Fibroblast of skin of right biceps (primary cell): ENCODE measurements at places on chromosomes 2 and 18.

DNA sequence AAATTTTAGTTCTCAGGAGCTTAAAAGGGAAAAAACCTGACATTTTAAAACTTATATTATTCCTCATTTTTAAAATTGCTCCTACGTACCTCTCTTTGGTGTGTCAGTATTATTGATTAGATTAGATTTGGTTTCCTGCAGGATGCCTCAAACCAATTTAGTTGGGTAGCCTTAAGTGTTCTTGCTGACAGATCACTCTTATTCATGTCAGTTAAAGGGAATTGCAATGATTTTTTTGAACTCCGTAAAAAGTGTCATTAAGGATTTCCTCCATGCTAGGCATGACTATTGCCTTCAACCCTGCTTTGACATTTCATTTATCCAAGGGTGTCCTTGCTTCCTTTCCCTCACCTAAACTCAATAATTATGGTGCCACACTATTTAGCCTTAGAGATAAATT, 149.0 kb upstream of the CDH7 start:
- no peak for DNase-seq

DNA sequence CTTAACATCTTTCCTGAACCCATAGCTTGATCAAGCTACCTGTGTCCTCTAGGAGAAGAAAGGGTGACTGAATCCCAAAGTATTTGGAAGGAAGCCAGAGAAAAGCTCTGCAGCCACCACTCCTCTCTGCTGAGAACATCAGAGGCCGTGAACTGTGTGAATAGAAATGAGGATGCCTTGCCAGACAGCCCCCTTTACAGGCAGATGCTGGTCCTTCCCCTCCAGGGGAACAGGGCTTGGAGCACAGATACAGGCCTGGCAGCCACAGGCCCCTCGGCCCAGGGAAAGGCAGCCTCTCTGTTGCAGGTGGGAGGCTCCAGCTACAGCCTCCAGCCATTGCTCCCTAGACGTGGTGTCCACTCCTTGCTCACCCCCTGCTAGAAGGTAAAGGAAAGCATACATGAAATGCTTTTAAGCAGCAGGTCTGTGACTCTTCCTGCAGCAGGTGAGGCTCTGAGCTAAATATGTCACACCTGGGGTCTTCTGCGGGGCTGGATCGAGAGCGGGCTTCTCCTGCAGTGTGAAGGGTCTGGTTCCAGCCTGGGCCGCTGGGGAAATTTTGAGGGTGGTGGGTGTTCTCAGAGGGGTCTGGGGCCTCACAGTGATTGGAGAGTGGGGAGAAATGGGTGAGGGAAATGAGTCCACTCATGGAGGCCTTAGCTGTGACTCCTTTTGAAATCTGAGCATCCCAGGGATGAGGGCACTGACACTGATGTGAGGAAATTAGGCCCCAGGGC, 234.0 kb downstream of the KLHL29 start:
- peak; percentile 66 for DNase-seq

GRCh38 chr18:63234841-63235240, 84.7 kb downstream of the BCL2 start:
- DNase-seq = no peak

DNA sequence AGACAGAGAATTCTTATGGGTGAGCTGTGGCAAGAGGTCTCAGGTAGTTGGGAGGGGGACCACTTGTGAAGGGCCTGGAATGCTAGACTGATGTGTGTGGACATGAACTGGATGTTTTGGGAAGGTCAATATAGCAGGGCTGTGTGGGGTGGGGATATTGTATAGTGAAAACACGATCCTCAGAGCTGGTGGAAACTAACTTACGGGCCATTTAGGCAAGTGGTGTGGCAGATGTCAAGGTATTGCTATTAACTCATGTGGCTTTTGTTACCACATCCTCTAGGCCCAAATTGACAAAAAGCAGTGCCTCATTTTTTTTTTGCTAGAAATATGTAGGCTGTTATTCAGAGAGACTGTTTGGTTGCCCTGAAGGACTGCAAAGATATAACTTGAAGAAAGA, 8.0 kb upstream of the GALNT1 start:
- DNase-seq = no peak

GRCh38 chr2:60476206-60476954, 77.1 kb downstream of the BCL11A start:
- no peak for DNase-seq

DNA sequence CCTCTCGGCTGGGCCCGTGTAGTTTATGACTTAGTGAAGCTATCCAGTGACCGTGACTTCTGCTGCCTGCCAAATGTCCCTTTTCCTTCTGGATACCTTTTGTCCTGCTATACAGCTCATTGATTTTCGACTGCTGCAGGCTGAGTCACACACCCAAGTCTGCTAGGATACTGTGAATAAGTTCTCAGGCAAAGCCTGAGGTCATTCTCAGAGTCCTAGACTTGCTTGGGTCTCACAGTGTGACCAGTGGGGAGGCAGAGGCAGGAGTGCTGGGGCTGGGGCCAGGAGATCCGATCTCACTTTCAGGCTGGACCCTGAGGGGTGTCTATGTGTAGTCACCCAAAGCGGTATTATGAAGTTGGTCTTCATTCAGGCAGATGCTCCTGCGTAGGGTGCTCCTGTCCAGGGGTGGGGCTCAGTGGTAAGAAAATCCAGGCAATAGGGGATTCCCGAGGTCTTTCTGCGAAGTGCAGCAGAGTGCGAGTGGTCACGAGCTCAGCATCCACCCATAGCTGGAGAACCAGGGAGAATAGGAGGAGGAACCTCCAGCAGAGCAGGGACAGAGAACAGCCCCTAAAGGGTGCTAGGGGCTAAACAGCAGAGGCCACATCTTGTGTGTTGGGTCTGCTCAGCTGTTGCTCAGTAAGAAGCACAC, 268.6 kb upstream of the NCKAP5 start:
- DNase-seq = peak; percentile 36

DNA sequence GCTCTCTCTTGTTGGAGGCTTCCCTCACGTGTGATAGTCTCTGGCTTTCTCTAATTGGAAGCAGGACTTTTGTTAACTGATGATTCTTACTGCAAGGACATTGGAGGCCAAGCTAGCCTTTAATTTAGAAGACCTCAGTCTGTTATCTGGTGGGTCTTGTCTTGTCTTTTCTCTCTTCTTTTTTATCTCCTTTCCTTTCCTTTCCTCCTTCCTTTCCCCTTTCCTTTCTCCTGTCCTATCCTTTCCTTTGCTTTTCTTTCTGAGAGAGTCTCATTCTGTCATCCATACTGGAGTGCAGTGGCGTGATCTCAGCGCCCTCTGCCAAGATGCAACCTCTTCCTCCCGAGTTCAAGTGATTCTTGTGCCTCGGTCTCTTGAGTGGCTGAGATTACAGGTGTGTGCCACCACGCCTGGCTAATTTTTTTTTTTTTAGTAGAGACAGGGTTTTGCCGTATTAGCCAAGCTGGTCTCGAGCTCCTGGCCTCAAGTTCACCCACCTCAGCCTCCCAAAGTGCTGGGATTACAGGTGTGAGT, 18.1 kb downstream of the CCNYL1 start:
- DNase-seq = no peak

GRCh38 chr2:113202305-113203216, 28.8 kb downstream of the PSD4 start:
- DNase-seq = no peak

DNA sequence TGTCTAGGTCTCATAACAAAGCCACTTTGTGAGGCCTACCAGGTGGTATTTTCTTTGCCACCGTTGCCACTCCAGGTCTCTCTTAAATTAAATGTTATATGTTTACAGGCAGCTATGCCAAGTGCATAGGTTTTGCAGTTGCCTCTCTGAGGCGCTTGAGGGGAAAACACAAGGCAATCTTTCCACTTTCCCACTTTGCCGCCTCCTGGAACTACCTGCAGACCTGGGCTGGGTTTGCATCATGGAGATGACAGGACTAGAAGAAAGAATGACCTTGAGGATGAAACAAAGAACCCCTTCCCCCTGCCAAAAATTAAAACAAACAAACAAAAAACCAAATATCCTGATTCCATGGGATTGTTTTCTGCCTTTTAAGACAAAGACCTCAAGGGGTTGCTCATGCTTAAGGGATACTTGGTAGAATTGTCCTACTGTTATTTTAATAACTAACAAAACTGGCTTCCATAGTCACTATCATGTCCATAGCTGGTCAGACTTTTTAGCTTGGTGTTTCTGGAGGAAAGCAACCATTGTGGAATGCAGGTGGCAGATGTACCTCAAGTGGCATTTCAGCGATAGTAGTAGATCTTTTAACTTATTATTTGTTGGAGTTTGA, 159.9 kb downstream of the PRPF40A start:
- DNase-seq = no peak

- DNase-seq = no peak
Observed at GRCh38 chr2:119122663-119123062, 35.9 kb downstream of the C1QL2 start.

DNA sequence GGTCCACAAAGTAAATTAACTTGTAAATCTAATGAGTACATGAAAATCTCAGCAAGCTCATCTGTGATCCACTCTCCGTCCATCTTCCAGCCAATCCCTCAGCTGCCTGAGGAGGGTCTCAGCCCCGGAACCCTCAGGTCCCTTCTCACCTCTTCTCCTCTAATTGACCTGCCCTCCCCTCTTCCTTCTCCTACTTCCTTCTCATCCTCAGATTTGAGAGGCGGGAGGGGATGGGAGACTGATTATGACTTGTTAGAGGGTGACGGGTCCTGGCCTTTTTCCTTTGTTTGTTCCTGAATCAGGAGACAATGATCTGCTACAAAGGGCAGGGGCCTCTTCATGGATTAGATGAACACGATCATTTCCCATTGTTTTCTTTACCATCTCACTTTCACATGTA, 80.1 kb downstream of the CYBRD1 start:
- no peak for DNase-seq

DNA sequence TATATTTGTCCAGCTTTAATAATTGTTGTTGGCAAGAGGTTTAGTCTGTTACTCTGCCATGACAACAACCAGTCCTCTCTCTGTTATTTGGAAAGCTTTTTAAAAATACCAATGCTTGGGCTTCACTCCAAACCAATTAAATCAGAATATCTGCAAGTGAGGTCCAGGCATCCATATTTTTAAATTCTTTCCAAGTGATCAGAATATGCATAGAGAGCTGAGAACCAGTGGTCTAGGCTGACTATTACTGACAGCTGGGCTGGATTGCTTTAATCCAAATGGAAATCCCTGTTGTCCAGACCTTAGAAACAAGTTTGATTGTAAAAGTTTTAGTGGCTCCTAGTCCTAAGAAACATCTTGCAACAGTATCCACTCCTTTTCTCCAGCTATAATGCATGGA, 1059.7 kb upstream of the ACVR2A start:
- DNase-seq = no peak

GRCh38 chr2:35978218-35978617, 377.4 kb upstream of the CRIM1 start:
- no peak for DNase-seq

DNA sequence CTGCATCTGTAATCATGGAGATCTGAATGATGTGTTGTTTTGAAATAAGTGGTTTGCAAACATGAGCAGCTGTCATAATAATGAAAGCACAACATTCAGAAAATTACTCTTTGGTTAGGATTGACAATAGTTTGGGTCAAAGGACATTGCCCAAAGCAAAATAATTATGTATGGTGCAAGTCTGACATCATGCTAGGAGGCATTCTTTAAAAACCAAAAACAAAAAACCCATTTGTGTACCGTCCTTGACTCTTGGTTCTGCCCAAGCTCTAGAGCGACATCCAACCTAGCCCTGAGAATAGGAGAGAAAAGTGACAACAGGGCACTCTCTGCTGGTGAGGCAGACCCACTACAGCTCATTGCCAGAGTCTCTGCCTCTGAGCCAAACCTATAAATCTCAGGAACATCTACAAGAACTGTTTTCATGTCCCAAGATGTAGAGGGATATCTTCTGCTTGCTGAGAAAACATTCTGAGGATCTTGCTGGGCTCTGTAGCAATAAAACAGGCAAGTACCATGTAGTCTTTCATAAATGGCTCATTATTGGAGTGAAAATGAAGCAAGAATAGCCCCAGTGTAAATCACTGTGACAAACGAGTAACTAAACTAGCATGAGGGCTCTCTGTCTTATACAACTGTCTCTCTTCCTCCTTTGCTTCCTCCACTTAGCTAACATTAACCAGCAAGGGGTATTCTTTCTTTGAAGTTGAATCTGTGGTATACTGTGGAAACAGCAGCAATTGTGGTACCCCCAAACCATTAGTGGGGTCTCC, 266.8 kb upstream of the CXCR4 start:
- peak; percentile 3 for DNase-seq

DNA sequence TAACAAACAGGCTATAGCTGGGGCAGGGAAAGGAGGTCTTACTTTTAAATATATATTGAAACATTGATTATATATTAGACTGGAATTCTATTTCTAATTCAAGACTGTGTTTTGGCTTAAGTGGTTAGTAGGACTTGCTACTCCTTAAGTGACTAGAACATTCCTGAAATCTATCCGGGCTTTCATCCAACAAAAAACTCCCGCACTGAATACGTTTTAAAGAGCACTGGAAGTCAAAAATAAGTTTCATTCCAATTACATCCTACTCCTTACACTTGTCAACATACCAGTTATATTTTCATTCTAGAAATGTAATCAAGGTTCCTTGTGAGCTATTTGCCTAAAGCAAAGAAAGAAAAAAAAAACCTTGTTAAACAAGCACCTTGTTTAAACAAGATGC, 204.6 kb downstream of the SP3 start:
- peak; percentile 38 for DNase-seq

GRCh38 chr2:195411219-195411687, 245.8 kb upstream of the SLC39A10 start:
- peak; percentile 78 for DNase-seq

- DNase-seq = no peak
Observed at GRCh38 chr2:203719456-203720410, 13.3 kb downstream of the CD28 start.

DNA sequence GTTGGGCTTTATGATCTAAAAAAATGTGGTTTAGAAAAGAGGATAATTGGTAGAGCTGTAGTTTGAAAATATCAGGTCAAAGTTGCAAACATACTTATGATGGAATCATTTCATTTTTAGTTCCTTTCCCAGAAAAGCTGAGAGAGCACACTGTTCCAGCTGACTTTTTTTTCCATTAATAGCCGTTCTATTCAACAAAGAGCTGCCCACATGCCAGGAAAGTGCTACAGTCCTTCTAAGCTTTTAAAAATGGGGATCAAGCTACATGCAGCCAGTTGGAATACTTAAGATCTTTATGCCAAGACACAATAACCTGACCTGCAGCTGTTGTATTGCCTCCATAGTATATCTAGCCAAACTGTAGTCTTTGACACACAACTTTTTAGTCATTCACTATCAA, 111.5 kb downstream of the GALNT3 start:
- DNase-seq = no peak

- no peak for DNase-seq
Observed at GRCh38 chr2:144946263-144946662, 426.3 kb upstream of the ZEB2 start.

DNA sequence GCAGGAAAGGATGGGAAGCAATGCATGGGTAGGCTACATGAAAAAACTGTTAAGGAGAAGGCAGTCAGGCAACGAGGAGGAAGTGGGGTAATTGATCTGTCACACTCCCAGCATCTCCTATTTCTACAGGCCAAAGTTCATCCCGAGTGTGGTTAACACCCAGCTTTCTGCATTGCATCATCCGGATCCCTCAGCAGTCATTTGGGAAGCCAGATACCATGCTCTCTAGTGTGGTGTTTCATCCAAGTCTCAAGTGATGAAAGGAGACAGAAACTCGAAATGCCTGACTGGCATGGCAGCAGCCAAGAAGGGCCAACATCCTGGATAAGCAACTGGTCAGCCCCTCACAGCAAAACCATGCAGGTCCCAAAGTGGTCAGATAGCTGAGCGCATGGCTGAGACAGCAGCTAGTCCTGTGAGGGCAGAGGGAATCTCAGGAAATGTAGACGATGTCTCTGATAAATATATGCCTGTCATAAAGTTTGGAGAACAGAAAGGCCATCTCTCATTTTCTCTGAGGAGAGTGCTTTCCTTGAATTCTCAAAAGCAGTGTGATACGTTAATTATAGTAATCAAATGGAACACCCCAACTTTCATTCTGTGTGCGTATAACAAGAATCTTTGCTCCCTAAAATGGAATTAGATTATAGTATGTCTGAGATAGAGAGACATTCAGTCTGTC, 24.8 kb upstream of the HNRNPA3 start:
- DNase-seq = peak; percentile 80
